ENCODE measurements at places on chromosomes 7 and 10.

- no peak for DNase-seq
Measured at GRCh38 chr7:128931190-128931798, 6.4 kb upstream of the IRF5 start.

DNA sequence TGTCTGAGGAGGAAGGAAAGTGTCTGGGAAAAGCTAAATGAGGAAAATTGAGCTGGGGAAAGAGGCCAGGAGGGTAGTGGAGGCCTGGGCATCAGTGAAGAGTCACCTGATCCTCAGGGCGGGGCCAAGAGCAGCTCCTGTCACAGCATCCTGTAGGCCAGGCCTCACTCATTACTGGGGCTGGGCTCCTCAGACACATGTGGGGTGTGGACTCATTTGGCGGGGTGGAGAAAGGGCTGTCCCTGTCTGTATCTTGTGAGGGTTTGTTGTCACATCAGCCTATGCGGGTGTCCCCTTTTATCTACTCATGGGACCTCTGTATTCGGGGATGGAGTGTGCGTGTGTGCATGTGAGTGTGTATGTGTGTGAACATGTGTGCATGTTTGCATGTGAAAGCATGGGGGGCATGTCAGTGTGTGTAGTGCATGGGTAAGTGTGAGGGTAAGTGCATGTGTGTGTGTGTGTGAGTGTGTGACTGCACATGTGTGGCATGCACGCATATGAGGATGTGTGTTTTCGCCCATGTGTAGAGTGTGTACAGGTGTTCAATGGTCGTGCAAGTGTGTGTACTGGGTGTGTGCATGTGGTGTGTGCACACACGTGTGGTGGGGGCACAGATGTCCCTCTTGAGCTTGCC, 67.8 kb downstream of the RAMP3 start:
- no peak for DNase-seq

DNA sequence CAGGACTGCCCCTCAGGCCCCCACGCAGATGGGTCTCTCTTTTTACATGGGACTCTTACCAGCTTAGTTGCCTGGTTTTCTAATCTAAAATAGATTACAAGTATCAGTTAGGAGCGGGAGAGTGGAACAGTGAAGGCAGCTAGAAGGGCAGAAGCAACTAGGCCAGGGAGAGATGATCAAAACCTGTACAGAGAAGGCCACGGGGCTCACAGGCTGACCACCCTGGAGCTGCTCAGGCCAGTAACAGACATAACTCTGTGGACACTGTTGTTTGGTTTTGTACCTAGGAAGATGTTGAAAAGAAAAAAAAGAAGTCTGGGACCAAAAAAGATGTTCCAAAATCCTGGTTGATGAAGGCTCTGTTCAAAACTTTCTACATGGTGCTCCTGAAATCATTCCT, 16.5 kb downstream of the ABCC2 start:
- no peak for DNase-seq

- DNase-seq, result no peak
Measured at GRCh38 chr10:73881221-73881919, 7.0 kb upstream of the CAMK2G start.

GRCh38 chr10:21021231-21021630, 124.1 kb upstream of the NEBL start:
- no peak for DNase-seq

DNA sequence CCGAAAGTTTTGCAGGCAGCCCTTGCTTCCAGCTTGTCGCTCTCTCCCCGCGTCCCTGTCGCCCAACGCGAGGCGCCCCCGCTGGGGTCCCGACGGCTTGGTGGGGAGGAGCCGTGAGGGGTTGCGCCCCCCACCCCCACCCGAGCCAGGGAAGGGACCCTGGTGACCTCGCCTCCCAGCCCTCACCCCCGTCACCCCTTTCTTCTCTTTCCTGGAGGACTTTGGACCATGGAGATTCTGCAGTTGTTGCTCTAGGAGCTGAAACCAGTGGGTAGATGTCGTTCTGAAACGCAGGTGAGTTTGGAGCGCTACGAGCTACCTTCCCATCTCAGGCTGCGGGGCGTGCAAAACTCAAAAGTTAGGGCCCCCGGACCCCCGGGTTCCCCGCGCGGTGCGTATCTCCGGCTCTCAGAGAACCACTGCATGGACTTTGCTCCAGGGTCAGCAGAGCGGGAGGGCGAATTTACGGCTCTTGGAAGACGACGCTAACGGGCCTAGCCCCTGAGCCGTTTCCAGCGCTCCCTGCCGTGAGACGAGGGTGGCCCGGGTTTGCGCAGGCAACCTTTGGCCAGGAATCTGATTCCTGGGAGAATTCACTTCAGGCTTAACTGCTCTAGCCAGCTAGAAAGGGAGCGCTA, 684 bp upstream of the ATXN7L1 start:
- DNase-seq, result peak; percentile 36

Measured in 8988T (cell line).